Pulmonary artery endothelial cell (primary cell): ENCODE measurements at places on chromosomes 6 and 20. TPM values are rescaled to one million over a fixed set of nuclear protein-coding genes. Genes with fewer than 3 reads are reported as not detected.

ZNFX1 gene
- total RNA-seq: 36.1 and 45.3 TPM in 2 replicates

AFDN gene
- total RNA-seq: 84.1 and 113 TPM in 2 replicates

DEFB124 gene
- not detected in 2 replicates for total RNA-seq

FLRT3 gene
- 0.07 and 0.18 TPM in 2 replicates for total RNA-seq

SPATA25 gene
- total RNA-seq: 0.53 and 0.59 TPM in 2 replicates

PCNA gene
- total RNA-seq: 174 and 272 TPM in 2 replicates

HSPA12B gene
- 4.7 and 7.9 TPM in 2 replicates for total RNA-seq

RSPO3 gene
- 0.67 and 2.8 TPM in 2 replicates for total RNA-seq

ZSCAN16 gene
- total RNA-seq: 13.0 and 13.8 TPM in 2 replicates

- DNase-seq: no peak
Measured at GRCh38 chr6:134626086-134626485, 308.2 kb upstream of the SGK1 start.

- DNase-seq: no peak
Measured at GRCh38 chr6:44275271-44275748, 5.1 kb downstream of the TMEM151B start.

DNA sequence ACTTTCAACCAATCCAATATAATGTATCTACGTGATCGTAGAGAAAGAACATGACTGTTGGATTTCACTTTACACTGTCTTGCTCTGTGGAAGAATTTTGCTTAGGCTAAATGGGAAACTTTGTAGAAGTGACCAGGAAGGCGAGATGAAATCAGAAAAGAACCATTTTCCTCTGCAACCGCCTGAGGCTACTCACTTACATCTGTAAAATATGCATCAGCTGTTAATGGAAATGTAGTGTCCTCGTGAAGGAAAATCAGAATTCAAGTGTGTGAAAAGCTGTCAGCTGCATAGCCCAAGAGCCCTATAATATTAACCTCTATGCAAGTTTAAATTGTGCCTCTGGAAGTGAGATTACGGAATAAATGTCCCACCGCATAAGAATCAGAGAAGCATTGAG lies 277.9 kb downstream of the C6orf118 start:
- no peak for DNase-seq

- DNase-seq: no peak
Measured at GRCh38 chr20:15627501-15627903, 945.7 kb downstream of the KIF16B start.

- no peak for DNase-seq
Measured at GRCh38 chr6:92777146-92777740, 642.1 kb downstream of the EPHA7 start.

- no peak for DNase-seq
Measured at GRCh38 chr20:50953821-50954220, 4.5 kb downstream of the DPM1 start.

- no peak for DNase-seq
Measured at GRCh38 chr6:35051396-35051795, 89.7 kb downstream of the TCP11 start.

DNA sequence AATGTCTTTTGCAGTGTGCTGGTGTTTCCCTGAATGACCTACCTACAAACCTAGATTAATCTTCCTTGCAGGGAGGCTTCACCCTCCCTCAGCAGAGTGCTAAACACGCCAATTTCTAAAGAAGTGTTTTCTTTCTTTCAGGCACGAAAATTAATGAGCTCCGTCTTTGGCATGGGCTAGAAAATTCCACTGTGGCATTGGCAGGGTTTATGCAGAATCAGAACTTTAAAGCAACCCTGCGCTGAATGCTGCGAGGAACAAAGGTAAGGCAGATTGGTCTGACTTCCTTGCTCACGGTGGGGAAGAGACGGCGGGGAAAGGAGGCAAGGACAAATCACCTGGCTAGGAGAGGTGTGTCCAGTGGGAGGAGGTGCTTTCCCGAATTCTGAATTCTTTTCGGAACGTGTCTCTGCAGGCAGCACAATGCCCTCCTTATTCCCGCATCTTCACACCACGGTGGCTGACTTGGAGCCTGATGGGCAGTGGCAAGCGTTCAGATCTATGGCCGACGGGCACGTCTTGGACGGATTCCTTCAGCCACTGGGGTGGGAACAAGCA lies 6.2 kb upstream of the BANF2 start:
- DNase-seq: no peak

DNA sequence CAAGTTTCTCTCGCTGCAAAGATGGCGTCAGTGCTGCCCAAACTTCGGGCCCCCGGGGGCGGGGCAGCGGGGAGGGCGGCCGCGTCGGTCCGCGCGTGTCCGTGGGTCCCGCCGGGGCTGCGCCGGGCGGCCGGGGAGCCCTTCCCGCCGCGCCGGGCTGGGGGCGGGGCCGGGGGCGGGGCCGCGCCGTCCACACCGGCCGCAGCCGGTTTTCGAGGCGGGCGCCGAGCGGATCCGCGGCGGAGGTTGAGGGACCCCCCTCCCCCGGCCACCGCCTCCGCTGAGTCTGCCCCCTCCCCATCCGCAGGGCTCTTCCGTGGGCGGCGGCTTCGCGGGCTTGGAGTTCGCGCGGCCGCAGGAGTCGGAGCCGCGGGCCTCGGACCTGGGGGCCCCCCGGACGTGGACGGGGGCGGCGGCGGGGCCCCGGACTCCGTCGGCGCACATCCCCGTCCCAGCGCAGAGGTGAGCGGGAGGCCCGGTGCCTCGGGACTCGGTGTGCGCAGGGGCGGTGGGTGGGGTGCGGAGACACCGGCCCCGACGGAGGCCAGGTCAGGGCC lies 572 bp downstream of the SLC2A4RG start:
- no peak for DNase-seq

GRCh38 chr6:34451192-34451591 lies 14.7 kb upstream of the PACSIN1 start:
- no peak for DNase-seq

- DNase-seq: no peak
Measured at GRCh38 chr20:4070323-4071177, 55.2 kb upstream of the RNF24 start.

DNA sequence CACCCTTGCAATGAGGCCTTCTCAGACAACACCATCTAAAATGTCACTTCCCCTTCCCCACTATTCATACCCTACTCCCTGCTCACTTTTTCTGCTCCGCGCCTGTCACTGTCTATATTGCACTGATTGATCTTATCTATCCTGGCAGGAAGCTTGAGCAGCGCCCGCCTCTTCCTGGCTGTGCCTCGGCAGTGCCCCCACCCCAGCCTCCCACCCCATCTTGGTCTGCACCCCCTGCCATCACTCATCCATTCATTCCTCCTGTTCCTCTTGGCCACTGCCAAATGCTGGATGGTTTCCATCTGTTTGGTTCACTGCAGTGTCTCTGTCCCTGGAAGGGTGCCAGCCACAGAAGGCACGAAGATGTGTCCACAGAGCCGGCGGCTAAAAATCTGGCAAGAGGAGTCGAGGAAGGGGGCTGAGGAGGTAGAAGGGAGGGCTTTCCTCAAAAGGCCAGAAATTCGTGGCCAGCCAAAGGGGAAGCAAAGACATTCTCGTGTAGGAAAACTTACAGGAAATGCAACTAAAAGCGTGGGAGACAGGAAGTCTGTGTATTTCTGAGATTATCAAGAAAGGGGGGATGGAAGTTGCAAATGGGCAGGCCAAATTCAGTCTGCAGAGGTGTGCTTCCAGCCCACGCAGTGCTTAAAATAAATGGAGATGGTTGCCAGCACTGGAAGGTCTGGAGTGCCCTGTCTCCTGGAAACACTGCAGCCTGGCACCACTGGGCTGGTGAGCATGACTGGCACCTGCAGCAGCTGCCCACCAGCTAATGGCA lies 27.6 kb downstream of the SYNJ2 start:
- DNase-seq: peak; percentile 77

DNA sequence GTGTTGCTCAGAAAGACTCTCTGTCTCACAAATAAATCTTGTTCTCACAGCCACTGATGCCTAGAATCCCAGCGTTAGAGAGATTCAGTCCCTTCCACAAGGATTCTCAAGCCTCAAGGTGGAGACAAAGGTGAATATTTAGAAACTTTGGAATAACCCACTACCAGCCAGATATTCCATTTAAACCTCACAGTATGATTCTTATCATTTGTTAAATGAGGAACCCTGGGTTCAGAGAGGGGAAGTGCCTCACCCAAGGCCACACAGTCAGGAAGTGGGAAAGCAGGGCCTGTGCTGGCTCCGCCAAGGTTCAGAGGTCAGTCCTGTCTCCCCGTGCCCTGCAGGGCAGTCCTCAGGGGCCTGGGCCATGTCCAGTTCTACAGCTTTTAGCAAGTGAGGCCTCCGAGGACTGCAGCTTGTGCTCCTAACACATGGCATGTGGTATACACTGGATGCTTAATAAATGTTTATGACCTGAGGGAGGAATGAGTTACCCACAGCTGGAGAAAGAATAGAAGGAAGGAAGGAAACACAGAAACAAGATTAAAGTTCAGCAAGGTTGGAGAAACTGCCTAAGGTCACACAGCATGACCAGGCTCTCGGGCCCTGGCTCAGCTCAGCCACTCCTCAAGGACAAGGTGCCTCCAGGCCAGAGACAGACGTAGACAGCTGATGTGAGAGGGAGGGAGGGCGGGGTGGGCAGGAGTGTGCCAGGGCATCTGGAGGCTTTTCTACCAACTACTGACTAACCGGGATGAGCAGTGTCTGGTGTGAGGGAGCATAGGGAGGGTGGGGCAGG lies 3.9 kb upstream of the TGM2 start:
- no peak for DNase-seq

GRCh38 chr6:75428204-75428603 lies 65.4 kb downstream of the FILIP1 start:
- no peak for DNase-seq

- DNase-seq: no peak
Measured at GRCh38 chr6:84842525-84843166, 78.2 kb upstream of the TBX18 start.

- DNase-seq: no peak
Measured at GRCh38 chr6:84516154-84516553, 248.2 kb downstream of the TBX18 start.

DNA sequence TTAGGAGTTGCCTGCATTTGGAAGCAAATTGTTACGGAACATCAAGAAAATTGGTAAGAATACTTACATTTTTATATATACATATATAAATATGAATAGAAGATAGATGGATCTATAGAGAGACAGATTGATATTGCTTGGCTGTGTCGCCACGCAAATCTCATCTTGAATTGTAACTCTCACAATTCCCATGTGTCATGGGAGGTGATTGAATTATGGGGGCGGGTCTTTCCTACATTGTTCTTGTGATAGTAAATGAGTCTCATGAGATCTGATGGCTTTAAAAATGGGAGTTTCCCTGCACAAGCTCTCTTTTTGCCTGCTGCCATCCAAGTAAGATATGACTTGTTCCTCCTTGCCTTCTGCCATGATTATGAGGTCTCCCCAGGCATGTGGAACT lies 180.8 kb upstream of the HEY2 start:
- no peak for DNase-seq

- DNase-seq: no peak
Measured at GRCh38 chr6:90151576-90152422, 144.8 kb downstream of the BACH2 start.

DNA sequence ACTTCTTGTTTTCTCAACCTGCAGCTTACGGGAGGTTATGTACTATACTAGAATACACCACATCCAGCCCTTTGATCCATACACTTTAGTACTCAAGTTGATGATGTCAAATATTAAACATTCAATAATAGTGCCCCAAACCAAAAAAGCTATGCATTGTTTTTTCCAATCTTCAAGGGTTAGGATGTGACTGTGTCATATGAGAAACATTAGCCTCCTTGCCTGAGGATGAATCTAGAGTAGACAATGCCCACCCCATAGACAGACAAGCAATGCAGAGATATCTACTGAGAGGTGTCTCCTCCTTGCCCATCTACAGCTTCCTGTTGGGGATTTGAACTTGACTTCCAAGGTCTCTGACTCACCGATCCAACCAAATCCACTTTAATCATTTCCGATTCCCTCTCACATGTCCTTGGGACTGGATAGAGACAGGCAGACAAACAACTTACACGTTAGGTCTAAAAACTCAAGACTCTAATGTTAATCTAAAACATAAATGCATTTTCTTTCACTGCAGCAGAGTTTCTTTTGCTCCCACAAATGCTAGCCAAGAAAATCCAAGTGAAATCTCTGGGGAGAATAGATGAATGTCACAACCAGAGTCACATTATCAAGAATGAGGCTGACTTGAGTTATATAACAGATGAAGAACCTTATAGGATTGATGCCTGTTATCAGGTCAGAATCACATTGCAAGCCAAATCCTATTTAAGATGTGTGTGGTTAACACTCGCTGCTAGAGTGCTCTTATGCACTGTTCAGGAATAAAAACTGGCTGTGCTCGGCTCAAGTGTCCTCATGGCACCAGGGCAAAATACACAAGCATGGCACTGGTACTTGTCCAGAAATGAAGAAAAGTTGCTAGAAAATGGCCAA lies 75.5 kb upstream of the TNFAIP3 start:
- DNase-seq: no peak

DNA sequence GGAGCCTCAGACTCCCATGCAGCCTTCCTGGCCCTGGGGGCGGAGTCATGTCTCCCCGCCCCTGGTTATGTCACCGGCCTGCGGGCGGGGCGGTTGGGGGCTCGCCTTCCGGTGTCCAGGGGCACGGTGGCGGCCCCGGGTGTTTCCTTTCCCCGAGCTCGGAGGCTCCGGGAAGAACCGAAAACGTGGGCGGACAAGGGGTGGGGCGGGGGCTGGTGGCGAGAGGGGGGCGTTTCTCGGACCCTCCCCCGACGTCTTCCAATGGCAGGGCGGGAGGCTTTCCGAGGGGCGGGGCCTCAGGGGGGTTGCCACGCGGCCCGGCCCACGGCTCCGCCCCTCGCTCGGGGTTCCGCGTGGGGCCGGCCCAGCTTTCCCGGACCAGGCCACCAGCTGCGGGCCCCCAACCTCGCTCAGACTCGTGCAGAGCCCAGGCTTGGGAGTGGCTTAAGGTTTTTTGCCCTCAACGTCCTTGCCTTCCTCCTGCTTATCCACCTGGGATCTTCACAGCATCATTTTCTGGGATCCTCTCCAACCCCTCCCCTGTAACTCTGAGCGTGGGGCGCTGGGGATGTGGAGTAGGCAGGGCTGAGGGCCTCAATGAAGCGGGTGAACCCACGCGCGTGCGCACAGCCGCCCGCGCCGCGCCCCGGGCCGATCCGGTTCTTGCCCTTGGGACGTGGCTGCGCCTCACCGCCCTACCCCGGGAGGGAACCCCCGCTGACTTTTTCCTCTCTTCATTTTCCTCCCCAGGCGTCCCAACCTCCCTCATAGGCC lies 2.1 kb upstream of the NRN1 start:
- DNase-seq: no peak

DNA sequence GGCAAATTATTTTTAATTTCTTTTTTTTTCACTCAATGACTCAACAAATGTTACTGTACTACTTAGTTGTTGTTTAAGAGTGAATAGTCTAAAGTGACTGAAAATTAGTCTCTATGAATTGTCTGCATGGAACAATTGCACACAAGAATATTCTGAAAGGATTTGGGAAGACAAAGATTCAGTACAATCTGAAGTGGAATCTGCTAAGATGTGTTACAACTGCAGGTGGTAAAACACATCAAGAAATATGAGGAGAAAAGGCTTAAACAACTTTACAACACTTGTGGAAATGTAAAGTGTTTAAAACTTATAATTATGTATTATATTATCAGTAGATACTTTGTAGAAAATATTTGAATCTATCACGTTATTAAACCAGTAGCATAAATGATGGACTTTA lies 193.4 kb downstream of the WDR27 start:
- DNase-seq: no peak
